Activated naive CD4-positive, alpha-beta T cell (primary cell): ENCODE measurements at places on chromosomes 2 and 18.

DNA sequence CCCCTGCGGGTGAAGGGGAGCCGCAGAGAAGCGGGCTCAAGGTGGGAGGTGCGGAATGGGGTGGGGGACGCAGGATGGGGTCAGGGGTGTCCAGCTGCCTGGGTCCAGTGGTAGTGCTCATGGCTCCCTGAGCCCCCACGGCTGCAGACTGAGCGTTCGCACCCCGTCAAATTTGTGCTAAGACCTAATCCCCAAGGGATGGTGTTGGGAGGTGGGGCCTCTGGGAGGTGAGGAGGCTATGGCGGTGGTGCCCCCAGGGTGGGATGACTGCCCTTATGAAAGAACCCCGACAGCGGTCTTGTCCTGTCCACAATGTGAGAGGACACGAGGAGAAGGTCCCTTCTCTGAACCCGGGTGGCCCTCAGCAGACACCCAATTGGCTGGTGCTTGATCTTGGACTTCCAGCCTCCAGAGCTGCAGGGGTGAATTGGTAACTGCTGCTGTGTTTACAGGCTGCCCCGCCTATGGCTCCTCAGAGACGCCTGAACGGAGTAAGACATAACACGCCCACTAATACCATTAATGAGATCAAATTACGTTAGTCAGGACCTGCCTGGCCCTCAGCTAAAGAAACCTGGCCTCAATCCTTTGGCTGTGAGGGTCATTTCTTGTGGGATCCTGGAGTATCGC lies 42.6 kb downstream of the PXDN start:
- DNase-seq = no peak

GRCh38 chr2:45804987-45805755 lies 153.7 kb downstream of the PRKCE start:
- DNase-seq = no peak

DNA sequence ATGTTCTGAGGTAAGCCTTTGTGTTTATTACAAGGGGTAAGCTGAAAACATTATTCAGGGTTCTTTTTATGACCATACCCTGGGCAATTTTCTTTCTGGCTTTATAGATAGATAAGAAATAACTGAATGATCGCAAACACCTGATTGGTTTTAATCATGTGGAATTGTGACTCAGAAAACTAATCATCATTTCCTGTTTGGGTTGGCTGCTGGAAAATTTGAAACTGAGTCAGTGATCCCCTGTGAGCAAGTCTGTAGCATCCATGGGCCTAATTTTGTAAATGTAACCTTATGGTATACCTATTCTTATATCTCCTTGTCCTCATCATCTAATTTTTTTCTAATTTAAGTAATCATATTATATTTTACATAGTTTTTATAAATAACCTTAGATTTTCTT lies 34.3 kb downstream of the CCDC68 start:
- DNase-seq = no peak

DNA sequence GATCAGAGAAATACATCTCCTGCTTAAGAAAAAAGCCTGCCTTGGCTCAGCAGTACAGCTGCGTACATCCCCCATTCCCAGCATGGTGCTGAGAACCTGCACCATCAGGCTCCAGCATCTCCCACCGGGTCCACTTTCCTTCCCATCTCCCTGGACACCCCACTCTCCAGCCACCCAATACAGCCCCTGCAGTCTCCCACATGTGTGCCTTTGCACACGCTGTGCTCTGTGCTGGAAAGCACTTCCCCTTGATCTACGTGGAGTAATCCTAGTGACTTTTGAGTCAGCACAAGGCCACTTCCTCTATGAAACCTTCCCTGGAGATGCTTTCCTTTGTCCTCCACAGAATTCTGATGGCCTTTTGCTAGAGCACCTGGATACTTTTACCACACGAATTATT lies 17.0 kb downstream of the STAT1 start:
- DNase-seq = no peak

DNA sequence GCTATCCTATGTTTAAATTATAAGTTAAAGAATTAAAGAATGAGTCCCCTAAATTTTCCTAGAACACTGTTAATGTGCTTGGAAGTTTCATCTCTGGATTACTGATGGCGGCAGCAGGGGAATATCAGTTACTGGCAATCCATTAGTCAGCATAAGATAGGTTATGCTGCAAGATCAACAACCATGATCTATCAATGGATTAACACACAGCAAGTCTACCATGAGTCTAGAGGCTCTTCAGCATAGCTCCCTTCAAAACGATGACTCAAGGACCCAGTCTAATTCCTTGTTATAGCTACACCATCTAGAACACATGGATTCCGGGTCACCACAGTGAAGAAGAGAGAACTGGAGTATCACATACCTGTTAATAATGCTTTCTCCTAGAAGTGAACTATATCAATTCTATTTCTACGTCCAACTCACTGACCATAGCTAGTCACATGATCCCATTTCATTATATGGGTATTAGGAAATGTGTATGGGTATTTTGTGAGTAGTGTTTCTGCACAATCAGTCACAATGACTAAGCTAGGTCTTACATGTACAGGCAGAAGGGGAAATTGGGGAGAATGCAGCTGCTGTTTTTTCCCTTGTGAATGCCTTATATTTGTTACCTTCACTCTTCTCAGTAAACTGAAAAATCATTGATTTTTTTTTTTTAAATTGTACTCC lies 108.3 kb upstream of the MAPRE2 start:
- no peak for DNase-seq

DNA sequence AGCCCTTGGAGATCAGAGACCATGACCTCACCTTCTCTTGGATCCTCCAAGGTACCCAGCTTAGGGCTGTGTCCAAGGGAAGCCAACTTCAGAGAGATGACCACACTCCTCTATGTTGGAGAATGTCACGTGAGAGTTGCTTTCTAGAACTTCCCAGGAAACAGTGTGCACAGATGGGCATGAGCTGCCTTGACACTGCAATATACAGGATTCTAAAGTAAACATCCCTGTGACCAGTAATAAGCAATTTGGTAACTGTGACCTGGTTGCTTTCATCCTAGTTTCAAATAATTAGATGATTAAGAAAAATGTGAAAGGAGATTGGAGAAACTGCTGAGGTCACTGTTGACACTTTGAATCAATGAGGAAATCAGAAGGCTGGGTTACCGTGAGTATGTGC lies 181.1 kb upstream of the EPAS1 start:
- DNase-seq = no peak

GRCh38 chr2:191977754-191978153 lies 130.9 kb upstream of the CAVIN2 start:
- no peak for DNase-seq

GRCh38 chr18:12091538-12092141 lies 2.0 kb upstream of the ANKRD62 start:
- DNase-seq = no peak

- DNase-seq = no peak
These were observed 34.1 kb downstream of the ODC1 start for GRCh38 chr2:10413991-10414451.

DNA sequence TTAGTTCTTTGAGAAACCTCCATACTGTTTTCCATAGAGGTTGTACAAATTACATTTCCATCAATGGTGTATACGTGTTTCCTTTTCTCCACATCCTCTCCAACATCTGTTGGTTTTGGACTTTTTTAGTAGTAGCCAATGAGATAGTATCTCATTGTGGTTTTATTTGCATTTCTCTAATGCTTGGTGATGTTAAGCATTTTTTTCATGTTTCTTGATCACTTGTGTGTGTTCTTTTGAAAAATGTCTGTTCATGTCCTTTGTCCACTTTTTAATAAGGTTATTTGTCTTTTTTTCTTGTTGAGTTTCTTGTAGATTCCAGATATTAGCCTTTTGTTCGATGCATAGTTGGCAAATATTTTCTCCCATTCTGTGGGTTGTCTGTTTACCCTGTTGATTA lies 392.3 kb upstream of the ZEB2 start:
- no peak for DNase-seq

DNA sequence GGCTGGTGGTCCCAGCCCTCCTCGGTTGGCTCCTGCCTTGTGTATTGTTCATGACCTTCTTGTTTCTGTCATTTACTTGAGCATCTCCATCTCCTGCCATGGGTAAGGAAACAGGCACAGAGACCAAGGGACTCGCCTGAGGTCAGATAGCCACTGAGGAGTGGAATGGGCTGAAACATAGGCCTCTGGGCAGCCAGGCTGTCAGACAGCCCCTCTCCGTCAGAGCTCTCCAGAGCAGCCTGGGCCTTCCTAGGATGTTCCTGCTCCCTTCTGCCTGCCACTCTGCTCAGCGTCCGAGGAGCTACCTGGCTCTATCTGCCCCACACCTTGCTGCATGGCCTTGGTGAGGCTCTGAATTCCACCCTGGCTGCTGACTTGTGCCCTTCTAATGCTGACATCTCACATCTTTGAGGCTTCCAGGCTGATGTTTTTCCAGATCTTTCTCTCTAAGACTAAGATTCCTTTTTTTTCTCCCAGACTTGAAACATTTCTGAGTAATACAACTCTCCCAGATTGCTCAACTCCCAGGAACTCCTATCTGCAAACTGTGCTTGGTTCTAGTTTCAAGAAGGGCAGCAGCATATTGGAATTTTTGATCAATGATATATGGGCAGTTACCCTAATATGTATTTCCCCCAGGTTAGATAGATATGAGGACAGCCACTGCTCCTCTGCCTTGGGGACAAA lies 67.7 kb downstream of the MCFD2 start:
- DNase-seq = no peak

DNA sequence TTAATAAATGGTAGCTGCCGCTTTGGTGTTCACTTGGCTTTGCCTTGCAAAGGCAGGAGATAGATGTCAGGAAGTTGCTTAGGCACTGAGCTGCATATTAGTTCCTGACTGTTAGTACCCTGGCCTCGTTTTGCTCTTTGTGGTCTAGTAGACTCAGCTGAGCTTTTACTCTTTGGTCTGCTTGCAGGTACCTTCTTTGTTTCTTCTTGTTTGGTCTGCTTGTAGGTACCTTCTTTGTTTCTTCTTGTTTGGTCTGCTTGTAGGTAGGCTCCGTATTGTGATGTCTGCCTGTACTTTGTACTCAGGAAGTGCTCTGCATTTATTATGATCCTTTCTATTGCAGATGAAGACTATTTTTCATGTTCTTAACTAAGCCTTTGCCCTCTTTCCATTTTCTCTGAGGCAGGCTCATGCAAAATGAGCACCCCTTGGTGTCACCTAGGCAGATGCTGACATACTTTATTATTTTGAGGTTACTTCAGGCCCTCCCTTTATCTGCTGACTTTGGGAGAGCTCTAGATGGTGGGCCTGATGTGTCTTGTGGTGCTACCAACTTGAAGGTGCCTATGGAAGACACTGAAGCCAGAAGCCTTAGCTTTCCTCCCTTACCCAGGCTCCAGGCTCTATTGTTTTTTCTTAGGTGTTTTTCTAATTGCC lies 6.0 kb downstream of the RPIA start:
- DNase-seq = no peak
